HuH-7.5 (cell line): ENCODE measurements at places on chromosomes 7 and 10.

- no peak for DNase-seq
Observed at GRCh38 chr10:98172073-98172472, 37.6 kb downstream of the R3HCC1L start.

DNA sequence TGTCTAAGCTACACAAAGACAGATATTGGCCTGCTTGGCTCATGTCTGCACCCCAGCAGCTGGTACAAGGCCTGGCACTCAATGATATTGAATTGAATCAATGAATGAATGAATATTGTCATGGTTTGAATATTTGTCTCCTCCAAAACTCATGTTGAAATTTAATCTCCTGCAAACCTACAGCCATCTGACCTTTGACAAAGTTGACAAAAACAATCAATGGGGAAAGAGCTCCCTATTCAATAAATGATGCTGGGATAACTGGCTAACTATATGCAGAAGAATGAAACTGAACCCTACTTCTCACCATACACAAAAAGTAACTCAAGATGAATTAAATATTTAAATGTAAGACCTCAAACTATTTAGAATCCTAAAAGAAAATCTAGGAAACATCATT, 144.7 kb downstream of the CYP26A1 start:
- no peak for DNase-seq

GRCh38 chr7:77529279-77529678, 7.8 kb upstream of the PTPN12 start:
- no peak for DNase-seq

DNA sequence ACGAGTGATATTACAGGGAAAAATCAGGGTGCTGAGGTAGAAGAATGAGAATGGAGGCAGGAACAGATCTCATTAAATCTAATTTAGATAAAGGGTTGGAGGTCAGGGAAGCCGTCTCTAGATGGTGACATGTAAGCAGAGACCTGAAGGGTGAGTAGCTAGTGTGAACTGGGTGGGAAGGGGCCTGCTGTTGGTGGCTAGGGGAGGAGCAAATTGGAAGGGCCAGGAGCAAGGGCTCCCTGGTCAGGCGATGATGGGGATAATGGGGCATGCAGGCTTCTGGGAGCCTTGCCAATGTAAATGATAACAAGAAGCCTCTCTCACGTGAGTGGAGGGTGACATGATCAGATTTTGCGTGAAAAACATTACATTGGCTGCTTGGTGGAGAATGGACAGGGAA, 76.3 kb downstream of the WDFY4 start:
- DNase-seq = no peak

GRCh38 chr7:5296015-5296610, 13.4 kb downstream of the SLC29A4 start:
- no peak for DNase-seq

- no peak for DNase-seq
Observed at GRCh38 chr7:47405921-47406800, 175.8 kb downstream of the TNS3 start.

- no peak for DNase-seq
Observed at GRCh38 chr10:120017733-120018417, 125.3 kb downstream of the SEC23IP start.

- no peak for DNase-seq
Observed at GRCh38 chr7:26653430-26654399, 210.7 kb downstream of the SKAP2 start.

DNA sequence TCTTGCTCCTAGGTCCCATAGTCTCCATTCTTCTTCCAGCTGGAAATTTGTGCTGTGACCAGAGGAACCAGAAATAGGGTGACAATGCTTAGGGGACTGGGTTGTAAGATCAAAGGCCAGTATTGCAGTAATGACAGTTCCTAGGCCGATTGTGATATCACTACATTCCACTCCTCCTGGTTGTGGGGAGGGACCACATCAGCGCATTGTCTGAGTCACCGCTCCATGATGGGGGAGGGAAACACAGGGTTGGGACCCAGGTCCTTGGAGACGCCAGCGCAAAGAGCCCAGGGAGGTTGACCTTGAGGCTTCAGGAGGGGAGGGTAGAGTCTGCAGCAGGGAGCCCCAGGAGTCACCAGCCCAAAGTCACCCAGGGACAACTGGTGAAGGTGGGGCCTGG, 20.8 kb upstream of the GGCT start:
- no peak for DNase-seq

DNA sequence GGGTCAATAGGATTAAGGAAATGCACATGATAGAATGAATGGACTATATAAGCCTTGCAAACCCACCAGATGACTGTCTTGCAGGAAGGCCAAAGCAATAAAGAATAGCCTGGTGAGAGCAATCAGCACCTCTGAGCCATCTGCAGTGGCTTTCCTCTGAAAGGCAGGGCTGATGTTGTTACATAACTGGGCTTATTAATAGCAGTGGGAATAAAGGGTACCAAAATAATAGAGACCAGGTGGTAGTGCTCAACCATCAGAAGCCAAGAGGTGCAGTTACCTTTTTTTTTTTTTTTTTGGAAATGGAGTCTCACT, 16.8 kb upstream of the VPS26A start:
- no peak for DNase-seq

DNA sequence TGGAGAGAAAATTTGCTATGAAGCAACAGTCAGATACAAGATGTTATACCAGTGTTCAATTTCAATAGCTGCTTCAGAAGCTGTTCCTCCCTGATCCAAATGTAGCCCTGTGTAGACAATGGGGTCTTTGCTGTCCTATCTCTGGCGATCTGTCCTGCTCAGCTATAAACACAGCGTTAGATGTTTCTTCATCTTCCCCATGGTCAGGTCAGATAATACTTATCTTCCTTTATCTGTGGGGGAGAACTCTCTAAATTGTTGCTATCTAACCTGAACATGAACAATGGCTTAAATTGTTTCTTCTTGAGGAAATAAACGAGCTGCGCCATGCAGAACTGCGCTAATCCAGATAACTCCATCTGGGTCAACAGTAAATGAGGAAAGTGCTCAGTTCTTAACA, 15.6 kb upstream of the KIAA1217 start:
- DNase-seq = no peak

- peak; percentile 67 for DNase-seq
Observed at GRCh38 chr10:100100651-100101184, 19.0 kb upstream of the CPN1 start.

DNA sequence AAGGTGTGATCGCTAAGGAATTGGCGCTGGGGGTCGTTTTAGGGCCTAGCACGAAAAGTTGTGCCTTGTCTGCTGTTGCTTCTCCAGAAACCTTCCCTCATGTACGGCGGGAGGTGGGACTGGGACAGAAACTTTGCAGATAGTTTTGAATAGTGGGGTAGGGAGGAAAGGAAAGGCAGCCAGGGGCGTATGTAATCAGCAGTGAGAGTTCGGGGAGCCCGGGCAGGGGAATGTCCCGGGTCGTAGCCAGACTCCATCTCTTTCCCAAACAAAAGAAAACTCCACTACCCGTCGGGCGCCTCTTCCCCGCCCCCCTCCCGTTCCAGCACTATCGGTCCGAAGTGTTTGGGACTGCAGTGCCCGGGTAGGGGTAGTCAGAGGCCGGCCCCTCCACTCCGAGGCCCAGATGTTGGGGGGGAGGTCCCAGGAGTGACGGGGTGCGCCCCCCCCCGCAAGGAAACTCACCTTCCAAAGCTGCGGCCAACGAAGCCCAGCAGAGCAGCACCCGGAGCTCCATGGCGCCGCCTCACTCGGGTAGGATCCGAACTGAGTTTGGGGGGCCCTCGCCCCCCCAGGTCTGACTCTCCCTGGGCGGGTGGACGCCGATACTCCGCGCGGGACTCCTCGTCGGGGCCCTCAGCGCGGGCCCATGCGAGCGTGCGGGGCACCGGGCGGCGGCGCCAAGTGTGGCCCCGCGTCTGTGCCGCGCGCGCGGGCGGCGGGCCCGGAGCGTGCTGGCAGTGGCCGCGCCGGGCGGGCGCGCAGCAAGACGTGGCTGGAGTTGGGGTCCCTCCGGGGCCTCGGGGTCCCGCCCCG, 601 bp downstream of the EPHB4 start:
- no peak for DNase-seq

DNA sequence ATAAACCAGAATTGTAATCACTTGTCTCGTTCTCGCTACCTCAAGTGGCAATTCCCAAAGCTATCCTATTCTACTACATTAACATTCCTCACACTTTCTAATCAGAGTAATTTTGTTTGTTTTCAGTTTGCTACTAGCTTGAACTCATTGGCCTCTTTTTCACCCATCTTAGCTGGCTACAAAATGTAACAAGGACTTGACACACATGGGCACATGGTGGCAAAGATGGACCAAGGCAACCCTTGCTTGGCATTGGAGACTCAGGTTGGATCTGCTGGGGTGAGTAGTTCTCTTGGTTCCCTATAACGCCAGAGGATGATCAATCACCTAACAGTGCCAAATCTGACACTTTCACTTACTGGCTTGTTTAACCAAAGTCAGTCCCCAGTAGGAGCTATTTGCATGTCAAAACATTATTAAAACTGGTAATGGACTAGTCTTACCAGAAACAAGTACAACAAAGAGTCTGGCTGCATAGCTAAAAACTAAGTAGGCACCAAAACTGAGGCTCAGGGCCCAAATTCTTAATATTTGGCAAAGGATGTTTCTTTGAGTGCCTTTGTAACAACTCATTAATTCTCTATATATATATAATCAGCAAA, 1.9 kb downstream of the USP6NL start:
- no peak for DNase-seq

- no peak for DNase-seq
Observed at GRCh38 chr10:119412244-119413092, 130.1 kb downstream of the RGS10 start.

GRCh38 chr10:100790761-100791208, 45.4 kb downstream of the PAX2 start:
- no peak for DNase-seq

GRCh38 chr7:157293413-157293788, 43.4 kb upstream of the DNAJB6 start:
- DNase-seq = no peak

DNA sequence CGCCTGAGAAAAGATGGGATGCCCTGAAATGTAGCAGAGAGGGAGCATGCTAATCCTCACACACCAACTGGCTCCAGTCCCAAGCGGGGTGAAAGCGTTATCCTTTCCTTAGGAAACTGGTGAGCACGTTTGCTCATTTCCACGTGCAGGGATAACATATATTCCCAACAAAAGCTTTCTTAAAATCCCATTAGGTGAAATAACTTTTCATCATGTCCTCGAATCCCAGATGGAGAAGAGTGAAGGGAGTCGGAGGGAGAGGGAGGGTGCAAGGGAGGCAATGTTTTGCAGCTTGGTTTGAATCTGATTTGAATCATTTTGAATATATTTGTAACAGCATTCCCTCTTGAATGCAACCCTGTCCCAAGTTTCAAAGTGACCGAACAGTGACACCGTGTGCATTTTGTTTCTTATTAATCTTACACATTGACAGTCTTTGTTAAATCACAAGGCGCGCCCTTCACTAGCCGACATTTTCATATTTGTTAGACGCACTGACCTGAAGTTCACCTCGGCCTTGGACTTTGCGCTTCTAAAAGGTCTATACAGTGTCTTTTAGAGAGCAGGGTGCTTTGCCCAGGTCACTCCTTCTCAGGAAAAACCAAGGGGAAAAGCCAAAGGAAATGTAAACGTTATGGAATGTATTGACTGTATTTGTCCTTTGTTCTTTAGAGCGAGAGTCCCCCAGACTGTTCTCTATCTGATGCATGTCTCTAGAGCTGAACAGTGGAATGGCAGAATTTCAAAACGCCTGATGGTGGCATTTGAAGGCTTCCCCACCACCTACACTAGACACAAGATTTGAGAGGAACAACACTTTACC, 3.1 kb upstream of the HOXA4 start:
- DNase-seq = no peak

GRCh38 chr7:150784954-150785353, 15.2 kb downstream of the TMEM176B start:
- DNase-seq = no peak

- DNase-seq = no peak
Observed at GRCh38 chr7:110922906-110923305, 168.0 kb upstream of the LRRN3 start.

- no peak for DNase-seq
Observed at GRCh38 chr10:78863140-78863905, 205.4 kb upstream of the ZMIZ1 start.

GRCh38 chr7:159004411-159004810, 140.3 kb downstream of the VIPR2 start:
- DNase-seq = no peak

- DNase-seq = no peak
Observed at GRCh38 chr7:143369678-143370651, 7.5 kb upstream of the FAM131B start.

- DNase-seq = no peak
Observed at GRCh38 chr7:94059746-94060145, 55.6 kb upstream of the BET1 start.

- no peak for DNase-seq
Observed at GRCh38 chr7:130423501-130424037, 17.2 kb downstream of the CEP41 start.

- no peak for DNase-seq
Observed at GRCh38 chr7:112009081-112009480, 197.1 kb downstream of the DOCK4 start.

DNA sequence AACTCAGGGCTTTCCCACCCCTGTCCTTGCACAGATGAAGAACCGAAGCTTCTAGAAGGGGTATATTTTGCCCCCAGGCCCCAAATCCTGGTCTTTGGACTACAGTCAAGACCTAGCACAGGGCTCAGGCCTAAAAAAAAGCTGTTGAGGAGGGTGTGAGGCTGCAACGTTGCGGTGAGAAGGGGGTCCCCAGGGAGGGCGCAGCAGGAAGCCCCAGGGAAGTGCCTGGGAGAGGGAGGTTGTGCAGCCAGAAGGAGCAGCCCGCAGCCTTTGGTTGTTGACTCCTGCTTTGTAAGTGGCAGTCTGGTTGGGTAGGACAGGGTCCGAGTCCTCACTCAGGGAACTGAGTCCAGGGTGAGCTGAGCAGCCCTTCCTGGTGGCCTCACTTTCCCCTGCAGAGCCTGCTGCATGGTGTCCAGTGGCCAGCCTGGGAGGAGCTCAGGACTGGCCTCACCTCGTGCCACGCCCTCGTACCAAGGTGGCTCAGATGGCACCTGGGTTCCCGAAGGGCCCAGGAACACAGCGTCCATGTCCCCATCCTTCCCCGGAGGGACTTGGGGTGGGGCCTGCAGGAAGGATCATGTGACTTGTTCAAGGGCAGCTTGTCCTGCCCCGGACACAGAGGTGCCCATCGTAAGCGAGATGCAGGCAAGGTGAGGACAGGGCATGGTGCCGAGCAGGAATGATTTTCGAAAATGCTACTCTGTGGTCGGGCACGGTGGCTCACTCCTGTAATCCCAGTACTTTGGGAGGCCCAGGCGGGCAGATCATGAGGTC, 166.4 kb upstream of the TNRC18 start:
- DNase-seq = no peak

- no peak for DNase-seq
Observed at GRCh38 chr10:45071043-45071813, 70.5 kb downstream of the ZNF22 start.
